COLO829 (cell line): ENCODE measurements at places on chromosomes 2 and 18.

DNA sequence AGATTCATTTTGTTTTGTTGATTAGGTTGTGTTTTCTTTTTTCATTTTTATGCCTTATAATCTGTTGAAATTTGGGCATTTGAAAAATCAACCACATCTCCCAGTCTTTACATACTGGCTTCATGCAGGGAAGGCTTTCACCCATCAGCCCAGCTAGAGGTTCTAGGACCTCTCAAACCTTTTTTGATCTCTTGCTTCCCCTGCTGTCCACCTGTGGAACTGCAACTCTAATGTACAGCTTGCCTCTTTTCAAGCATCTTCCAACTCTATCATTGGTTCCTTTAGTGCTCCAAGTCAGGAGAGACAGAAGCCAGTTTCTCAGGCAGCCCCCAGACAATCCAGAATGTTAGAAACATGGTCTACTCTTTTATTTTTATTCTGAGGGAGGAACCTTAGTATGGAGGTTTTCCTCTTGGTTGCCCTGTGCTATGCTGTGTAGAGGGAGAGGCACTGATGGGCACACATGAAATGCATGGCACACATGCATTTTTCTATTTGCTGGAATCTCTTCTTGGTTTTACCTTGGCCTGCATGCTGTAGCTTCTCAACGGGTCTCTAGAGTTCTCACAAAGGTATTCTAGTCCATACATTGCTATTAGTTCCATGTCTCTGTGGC is 107.2 kb upstream of the L3MBTL4 start:
- DNase-seq, result no peak

- DNase-seq, result peak; percentile 35
Observed at GRCh38 chr2:229489016-229489415, 217.9 kb upstream of the PID1 start.

GRCh38 chr2:45669032-45669486 is 17.6 kb downstream of the PRKCE start:
- peak; percentile 61 for DNase-seq

DNA sequence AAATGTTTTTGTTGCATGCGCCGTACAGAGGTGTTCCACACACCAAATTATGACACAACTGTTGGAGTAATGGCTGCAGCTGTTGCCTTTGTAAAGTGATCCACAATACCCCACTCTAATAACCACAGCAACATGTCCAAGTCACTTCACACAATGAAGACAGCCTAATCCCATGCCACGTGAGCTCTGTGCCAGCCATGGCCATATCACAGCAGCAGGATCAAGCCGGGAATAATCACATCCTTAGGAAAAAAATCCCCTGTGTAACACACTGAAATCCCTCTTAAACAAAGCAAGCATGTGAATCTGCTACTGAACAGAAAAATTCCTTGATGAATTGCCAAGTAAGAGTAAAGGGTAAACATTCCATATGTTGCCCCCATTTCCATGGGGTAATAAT is 179.5 kb upstream of the PARD3B start:
- DNase-seq, result no peak

GRCh38 chr2:204315236-204315662 is 230.0 kb upstream of the PARD3B start:
- DNase-seq, result no peak

- no peak for DNase-seq
Observed at GRCh38 chr2:186733414-186733813, 39.6 kb downstream of the FAM171B start.

GRCh38 chr2:37856101-37856751 is 68.9 kb upstream of the RMDN2 start:
- no peak for DNase-seq

GRCh38 chr2:1305342-1306013 is 107.8 kb upstream of the TPO start:
- DNase-seq, result no peak

GRCh38 chr2:216017365-216017764 is 4.0 kb upstream of the MREG start:
- DNase-seq, result peak; percentile 93

- peak; percentile 56 for DNase-seq
Observed at GRCh38 chr2:191637182-191638078, 40.5 kb upstream of the NABP1 start.

DNA sequence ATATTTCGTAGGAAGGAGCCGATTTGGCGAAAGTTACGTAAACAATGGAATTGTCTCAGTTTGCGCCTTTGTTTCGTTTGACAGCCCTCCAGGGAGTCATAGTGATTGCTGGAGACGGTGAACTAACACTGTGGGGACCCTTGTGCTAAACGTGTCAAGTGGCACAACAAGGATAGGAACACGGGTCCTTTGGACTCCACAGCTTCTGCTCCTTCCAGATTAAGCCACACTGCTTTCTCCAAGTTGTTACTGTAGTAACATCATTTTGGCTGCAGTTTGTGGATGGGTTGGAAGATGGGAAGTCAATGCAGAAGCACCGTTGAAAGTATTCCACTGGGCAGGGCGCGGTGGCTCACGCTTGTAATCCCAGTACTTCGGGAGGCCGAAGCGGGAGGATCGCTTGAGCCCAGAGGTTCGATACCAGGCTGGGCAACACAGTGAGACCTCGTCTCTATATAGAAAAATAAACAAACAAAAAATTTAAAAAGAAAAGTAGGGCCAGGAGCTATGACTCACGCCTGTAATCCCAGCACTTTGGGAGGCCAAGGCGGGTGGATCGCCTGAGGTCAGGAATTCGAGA is 636 bp upstream of the IMMT start:
- DNase-seq, result no peak

DNA sequence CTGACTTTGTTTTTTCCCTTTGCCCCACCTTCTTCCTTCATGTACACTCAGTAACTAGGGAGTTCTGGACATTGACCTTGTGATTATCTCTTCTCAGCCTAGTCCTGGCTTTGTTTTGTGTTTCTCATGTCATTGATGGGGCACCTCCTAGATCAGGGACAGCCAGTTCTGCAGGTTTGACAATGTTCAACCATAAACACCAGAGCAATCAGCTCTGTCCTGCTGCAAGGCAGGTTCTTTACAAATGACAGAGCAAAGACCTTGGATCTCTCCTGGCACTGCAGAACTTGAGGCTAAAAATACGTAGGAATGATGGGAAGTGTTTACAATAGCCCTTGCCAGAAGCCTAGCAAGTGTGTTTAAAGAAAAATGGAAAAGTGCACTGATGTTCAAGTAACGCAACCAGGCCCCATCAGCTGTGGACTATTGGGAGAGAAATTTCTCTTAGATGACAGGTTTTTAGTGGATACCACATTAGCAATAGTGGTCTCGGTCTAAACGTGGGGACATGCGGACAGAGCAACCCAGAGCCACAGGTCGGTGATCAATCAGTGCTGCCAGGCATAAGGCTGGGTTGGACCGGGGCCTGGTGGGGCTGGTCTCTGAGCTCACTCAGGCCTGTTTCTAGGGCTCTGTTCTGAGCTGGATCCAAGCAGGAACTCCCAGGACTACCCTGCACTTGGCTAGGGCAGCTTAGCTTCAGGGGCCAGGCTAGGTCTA is 76.8 kb downstream of the SOWAHC start:
- no peak for DNase-seq

- no peak for DNase-seq
Observed at GRCh38 chr2:31246184-31246852, 12.4 kb downstream of the EHD3 start.

DNA sequence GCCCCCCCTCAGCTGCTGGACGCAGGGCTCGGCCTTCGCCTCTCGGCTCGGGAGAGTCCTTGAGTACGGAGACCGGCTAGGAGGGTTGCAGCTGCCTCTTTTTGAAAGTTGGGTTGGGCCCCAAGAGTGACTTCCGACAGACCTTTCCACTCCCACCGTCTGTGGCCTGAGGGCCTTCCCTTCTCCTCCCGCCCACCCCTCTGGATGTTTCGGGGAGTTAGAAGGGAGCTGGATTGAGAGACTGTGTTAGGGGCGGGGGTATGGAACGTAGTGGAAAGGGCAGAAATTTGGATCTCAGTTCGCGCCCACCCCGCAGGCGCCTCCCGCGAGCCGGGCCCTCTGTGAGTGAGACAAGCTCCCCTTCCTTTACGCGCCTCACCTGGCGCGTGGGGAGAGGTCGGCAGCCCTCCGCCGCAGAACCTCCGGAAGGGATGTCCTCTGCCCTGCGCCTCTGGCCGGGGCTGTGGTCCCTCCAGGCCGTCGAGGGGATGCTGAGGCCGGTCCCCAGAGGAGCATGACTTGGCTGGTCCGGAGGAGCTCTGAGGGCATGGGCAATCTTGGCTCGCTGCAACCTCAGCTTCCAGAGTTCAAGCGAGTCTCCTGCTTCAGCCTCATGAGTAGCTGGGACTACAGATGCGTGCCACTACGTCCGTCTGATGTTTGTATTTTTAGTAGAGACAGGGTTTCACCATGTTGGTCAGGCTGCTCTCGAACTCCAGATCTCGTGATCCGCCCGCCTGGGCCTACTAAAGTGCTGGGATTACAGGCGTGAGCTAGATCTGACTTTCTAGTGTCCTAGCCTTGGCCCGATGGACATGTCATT is 15.9 kb downstream of the C2orf74 start:
- DNase-seq, result peak; percentile 9

DNA sequence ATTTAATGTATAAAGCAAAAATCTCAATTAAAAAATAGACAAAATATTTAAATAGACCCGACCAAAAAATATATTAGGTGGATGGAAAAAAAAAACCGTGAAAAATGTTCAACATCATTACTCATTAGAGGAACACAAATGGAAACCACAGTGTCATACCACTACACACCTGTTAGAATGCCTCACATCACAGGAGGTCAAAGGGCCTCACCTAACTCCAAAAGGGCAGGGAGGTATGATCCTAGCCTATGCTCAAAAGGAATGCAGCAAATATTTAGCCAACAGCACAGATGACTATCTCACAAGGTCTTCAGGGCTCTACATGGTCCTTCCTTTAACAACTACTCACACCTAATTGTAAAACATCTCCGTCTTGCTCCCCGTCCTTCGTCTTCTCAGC is 185.5 kb upstream of the SETBP1 start:
- no peak for DNase-seq

DNA sequence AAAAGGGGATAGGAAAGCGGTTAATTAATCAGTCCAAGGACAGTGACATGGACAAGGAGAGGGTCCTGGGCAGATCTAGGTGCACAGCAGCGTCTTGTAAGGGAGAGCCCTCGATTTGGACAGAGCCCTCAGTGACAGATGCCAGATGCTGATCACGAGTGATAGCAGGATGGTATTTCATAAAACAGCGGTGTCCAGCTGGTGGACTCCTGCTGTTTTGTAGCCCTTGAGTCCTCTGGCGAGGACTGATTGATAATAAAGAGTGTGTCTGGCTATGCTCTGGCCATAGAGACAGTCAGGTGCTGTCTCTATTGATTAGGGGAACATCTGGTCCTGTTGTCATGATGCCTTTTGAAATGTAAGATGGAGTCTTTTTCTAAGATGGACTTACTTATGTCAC is 180.7 kb downstream of the NCK2 start:
- no peak for DNase-seq

- DNase-seq, result no peak
Observed at GRCh38 chr2:177074099-177074710, 138.4 kb upstream of the HNRNPA3 start.

GRCh38 chr2:216478151-216478550 is 20.5 kb upstream of the RPL37A start:
- DNase-seq, result peak; percentile 96

- DNase-seq, result no peak
Observed at GRCh38 chr2:15554525-15555218, 6.5 kb downstream of the NBAS start.

DNA sequence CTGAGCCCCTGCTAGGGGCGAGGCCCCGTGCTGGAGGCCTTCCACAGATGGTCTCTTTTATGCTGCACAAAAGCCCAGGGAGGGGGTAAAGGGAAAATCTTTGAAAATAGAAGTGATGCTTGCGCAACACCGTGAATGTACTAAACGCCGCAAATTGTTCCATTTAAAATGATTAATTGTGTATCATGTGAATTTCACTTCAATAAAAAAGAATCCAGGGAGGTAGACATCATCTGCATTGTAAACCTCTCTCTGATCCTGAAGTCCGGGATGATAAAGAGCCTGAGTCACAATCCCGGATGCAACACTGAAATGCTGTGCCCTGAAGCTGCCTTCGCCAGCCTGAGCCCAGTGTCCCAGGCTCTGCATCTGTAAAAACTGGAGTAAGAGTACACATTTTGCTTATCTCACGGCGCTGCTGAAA is 107.7 kb upstream of the PPP1CB start:
- peak; percentile 85 for DNase-seq

DNA sequence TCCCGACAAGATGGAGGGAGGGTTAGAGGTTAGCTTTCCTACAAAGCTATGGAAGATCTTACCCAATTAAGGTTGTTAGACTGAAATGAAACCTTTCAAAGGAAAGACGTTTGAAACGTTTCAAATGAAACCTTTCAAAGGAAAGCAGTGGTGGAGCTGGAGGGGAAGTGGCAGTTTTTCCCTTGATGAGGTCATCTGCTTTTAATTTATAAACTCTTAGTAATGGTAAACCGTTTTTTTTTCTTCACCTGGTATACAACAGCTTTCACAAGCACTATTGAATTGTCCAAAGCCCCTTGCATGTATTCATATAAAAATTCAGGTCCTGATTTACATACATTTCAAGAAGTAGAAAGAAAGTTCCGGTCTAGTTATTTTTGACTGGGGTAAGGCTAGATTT is 7.4 kb downstream of the PMAIP1 start:
- no peak for DNase-seq

DNA sequence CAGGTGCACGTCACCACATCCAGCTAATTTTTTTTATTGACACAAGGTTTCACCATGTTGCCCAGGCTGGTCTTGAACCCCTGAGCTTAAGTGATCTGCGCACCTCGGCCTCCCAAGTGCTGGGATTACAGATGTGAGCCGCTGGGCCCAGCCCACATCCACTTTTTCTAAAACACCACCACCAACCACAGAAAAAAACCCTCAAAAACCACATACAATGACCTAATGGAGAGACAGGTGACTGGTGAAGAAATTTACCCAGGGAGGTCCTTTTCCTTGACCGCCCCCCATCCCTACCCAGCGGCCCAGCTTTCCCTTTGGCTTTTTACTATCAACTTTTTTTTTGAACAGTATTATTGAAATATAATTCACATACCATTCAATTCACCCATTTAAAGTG is 47.9 kb downstream of the CACNB4 start:
- DNase-seq, result no peak

GRCh38 chr2:229901819-229902218 is 20.0 kb downstream of the TRIP12 start:
- DNase-seq, result peak; percentile 84

- DNase-seq, result no peak
Observed at GRCh38 chr2:27076323-27076722, 2.1 kb upstream of the EMILIN1 start.

GRCh38 chr2:219656526-219656925 is 29.1 kb downstream of the SLC4A3 start:
- DNase-seq, result no peak

DNA sequence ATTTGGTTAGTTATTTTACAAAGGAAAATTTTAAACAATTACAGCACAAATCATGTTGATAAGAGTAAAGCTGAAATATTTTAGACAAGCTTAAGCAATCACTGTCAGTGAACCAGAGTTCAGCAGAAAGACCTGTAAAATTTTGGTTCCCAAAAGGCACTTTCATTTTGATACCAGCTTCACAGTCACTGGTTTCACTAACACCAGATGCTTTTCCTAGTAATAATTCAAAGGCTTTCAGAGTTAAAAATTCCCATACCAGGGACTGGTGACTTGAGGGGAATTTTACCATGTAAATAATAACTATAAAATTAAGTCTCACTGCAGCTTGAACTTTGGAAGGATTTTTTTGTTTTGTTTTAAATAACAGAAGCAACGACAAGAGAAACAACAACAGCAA is 102.3 kb upstream of the CD302 start:
- DNase-seq, result no peak
